ENCODE measurements at places on chromosomes 6 and 20. TPM values are rescaled to one million over a fixed set of nuclear protein-coding genes. Genes with fewer than 3 reads are reported as not detected.

POPDC3 gene
- 0.43 TPM for polyA plus RNA-seq

ZDHHC14 gene
- polyA plus RNA-seq: 21.6 TPM

RGS17 gene
- 3.2 TPM for polyA plus RNA-seq

LY6G6C gene
- polyA plus RNA-seq: 0.32 TPM

HMGCLL1 gene
- 2.2 TPM for polyA plus RNA-seq

LY6G6F gene
- polyA plus RNA-seq: 0.44 TPM
